Heart right ventricle (tissue), 16 donors: ENCODE measurements at places on chromosomes 2 and 18.

- DNase-seq = no peak
Measured at GRCh38 chr2:101775636-101776035, 78.1 kb downstream of the MAP4K4 start.

GRCh38 chr2:41321351-41321750 is 726.5 kb upstream of the PKDCC start:
- no peak for DNase-seq

DNA sequence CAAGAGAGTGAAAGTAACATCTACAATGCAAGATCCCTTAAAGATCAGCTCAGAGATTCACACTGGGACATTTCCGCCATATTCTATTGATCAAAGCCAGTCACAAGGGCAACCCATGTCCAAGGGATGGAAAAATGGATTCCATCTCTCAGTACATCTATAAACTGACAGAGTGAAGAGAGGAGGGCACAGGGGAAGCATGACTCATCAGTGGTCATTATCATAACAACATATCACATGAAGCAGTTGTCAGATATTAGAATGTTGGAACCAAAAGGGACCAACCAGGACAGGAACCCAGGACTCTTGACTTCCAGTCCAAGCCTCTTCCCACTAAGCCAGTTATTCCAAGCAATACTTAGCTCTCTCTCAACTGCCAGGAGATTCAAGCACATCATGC is 54.9 kb upstream of the IGFBP2 start:
- no peak for DNase-seq

DNA sequence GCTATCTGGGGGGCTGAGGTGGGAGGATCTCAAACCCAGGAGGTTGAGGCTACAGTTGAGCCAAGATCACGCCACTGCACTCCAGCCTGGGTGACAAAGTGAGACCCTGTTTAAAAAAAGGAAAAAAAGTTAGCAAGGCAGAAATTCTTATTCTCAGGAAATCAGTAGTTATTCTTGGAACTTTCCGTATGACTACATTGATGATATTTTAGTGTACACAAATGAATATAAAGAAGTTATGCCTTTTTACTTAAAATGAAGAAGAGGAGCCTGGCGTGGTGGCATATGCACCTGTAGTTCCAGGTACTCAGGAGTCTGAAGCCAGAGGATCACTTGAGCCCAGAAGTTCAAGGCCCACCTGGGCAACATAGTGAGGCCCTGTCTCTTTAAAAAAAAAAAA is 7.4 kb downstream of the SPDYA start:
- DNase-seq = no peak

DNA sequence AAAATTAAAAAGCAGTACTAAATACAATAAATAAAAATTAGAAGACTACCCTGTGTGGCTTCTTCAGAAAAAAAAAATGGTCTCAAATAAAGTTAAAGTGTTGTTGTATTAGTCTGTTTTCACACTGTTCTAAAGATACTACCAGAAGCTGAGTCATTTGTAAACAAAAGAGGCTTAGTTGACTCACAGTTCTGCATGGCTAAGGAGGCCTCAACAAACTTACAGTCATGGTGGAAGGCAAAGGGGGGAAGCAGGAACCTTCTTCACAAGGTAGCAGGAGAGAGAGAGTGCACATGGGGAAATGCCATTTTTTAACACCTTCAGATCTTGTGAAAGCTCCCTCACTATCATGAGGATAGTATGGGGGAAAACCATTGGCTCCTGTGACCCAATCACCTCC is 612.8 kb downstream of the RNF144A start:
- no peak for DNase-seq

DNA sequence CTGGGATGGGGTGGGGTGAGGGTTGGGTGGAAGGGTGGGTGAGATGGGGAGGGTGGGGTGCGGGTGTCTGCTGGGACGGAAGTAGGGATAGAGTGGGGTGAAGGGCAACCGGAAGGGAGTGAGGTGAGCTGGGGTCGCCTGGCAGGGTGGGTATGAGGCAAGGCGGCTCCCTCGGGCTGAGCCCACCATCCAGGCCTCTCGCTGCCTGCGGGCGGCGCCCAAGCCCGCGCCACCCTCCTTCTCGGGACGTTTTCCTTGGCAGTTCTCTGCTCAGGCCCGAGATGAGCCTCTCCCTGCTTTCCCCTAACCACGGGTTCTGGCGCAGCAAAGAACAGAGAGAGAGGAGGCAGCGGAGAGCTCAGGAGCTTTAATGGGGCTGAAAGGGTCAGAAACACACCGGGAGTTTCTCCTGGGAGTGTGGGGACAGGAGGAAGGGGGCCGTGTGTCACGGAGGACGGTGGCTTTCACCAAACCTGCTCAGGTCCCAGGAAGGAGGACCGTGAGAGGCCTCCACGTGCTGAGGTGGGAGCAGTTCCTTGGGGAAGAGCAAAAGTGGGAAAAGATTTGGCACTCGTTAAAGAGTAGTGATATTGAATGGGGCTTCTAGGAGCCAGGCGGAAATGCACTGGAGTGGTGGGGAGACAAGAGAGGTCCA is 4.1 kb downstream of the FEV start:
- DNase-seq = no peak

GRCh38 chr2:7102826-7103225 is 185.6 kb downstream of the RNF144A start:
- no peak for DNase-seq

DNA sequence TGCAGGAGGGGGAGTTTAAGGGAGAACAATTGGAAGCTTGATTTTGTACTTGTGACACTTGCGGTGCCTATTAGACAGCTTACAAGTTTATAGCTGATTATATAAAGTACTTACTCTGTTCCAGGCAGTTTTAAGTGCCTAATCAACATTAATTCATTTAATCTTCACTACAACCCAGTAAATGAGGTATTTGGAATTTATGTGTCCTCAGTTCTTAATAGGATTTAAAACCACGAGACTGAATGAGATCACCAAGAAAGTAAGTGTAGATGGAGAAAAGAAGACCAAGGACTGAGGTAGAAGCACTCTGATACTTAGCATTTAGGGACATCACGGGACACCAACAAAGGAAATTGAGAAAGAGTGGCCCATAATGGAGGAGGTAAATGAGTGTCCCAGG is 49.8 kb downstream of the ZC3H15 start:
- DNase-seq = no peak

DNA sequence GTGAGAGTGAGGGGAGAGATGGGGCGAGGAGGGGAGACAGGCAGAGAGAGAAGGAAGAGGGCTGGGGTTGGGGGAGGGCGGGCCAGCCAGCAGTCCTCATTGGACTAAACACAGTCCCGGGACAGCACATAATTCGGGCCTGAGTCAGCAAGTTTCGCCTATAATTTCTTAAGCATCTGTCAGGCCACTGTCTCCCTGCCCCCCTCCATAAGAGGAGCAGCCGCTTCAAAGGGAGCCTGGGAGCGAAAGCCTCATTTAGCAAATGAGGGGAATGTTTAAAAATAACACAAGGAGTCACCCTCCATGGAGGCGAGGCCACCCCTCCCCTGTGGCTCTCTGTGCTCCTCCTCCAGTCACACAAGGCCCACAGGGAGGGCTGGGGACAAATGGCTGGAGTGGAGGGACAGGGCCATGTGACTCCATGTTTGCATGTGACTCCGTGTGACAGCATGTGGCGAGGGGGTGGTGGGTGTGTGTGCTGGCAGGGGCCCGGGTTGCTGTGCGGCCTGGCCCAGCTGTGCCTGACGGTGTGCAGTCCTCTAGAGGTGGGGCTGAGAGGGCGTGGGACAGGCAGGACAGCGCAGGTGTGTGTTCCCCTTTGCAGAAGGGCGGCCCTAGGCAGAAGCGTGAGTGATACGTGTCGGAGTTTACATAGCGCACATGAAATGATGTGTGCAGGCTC is 162.4 kb downstream of the CELF4 start:
- peak; percentile 43 for DNase-seq

- no peak for DNase-seq
Measured at GRCh38 chr2:157181234-157181633, 76.3 kb upstream of the GALNT5 start.

GRCh38 chr2:27255660-27256059 is 7.2 kb downstream of the SLC30A3 start:
- DNase-seq = no peak

DNA sequence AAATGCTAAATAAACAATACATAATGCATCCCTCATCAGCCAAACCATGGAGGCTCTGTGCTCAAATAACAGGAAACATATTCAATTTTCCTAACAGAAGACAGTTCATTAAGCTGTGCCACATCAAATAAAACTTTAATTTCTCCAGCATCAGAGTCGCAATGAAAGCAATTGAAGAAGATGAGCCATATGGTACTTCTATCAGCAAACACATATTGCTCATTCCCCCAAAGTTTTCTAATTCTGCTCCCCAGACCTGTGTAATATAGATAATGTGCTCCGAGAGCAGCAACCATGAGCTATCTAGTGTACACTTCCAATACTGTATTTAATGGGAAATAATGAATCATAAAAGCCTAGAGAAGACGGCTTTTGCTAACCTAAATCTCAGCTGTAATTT is 263.2 kb downstream of the MEIS1 start:
- no peak for DNase-seq

- no peak for DNase-seq
Measured at GRCh38 chr2:202023904-202024266, 9.8 kb upstream of the FZD7 start.

DNA sequence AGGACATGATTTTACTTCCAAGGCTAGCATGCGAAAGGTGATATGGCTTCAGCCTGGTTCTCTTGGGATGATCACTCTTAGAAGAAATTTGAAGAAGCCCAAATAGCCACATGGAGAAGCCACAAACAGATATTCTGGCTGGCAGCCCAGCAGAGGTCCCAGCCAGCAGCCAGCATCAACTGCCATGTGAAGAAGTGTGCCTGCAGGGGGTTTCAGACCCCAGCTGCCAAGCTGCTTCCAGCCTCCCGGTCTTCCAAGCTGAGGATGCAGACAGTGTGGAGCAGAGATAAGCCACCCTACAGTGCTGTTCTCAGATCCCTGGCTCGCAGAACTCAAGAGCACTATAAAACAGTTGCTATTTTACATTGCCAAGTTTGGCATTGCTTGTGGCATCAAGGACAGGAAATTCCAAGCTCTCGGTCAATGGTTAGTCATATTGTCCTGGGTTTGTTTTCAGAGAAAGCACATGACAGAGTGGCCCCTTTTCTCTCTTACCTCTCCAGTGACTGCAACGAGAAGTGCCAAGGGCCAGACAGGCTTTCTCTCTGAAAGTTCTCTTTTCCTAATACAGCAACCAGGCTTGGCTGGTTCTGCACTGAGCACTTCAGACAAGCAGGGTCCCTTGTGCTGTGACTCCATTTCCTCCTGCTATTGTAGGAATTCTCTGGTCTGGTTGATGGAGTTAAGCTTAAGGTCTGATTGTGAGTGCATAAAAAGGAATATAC is 223.7 kb downstream of the ANKRD30B start:
- DNase-seq = no peak

- no peak for DNase-seq
Measured at GRCh38 chr18:65411061-65411460, 339.8 kb upstream of the CDH7 start.

DNA sequence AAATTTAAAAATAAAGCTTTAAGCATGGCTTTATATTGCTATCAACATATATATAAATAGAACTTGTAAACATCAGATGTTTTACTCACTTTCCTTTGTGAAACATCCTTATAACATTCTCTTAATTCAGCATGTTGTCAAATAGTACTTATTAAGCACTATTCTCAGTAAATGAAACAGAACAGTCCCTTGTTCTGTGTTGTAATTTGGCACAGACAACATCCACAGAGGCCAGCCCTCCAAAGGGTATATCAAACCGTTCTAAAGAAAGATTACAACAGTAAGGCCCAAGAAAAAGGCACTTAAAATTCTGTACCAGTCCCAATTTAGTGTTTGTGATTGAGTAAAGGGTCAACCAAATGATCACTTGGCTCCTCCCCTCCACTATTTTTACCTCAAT is 46.0 kb downstream of the GAREM1 start:
- no peak for DNase-seq

GRCh38 chr18:40939656-40940515 is 1015.1 kb upstream of the PIK3C3 start:
- DNase-seq = no peak

DNA sequence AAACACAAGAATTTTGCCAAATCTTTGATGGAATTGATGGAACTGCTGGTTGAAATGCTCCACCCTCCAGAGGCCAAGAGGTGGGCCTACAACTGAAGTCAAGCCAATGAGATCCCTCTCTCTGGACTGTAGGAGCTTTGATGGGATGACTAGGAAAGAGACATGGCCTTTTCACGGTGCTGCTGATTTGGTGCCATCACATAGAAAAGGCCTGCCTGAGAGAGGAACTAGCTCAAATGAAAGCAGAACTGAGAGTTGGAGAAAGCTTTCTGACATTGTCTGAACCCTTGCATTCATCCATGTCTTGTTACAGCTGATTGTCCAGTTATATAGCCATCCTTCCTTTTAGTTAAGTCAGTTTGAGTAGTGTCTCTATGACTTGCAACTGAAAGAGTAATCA is 283.8 kb upstream of the LYPD1 start:
- DNase-seq = no peak

DNA sequence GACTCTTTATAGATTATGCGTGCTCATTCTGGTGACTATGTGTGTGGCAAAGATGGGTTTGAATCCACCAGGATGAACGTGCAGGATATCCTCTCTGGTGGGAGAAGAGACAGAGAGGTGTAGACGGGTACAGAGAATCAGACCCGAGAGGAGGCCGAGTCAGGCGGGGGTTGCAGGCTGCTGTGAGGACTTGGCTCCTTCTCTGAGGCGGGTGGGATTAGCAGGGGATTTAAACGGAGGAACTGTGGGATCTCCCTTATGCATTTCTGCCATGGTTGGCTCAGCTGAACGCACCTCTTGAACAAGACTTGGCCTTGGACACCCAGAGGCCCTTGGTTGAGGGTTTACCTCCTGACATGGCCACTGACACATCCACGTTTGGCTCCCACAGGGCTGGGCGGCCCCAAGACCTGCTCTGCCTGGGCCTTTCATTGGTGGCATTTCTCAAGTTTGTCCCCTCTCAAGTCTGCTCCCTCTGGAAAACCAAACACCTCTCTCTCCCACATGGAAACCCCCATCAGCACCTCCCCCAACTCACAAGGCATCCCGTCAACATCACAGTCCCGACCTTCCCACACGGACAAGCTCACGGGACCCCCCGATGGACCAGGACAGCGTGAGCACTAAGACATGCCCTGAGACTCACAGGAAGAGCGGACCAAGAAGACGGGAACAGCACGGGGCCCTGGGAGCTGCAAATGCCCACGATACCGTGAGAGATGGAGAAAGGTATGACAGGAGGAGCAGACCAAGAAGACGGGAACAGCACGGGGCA is 158.3 kb downstream of the RTP5 start:
- DNase-seq = no peak

DNA sequence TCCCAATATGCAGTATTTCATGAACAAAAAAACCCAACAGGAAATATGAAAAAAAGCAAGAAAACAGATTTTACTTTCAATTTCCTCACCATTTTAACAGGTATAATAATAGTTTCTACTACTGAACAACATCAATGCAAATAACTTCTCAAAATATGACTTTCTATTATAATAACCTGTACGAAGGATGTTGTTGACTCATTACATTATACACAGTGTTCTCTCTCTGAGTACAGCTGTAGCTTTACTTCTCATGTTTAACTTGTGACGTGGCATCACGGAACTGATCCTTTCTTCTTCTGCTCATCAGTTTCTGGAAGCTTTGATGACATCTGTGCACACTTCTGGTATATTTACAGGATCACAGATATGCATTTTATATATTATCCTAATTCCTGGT is 40.0 kb downstream of the FAM228A start:
- no peak for DNase-seq
